Body of pancreas (tissue), 4 donors: ENCODE measurements at places on chromosomes 6 and 20. TPM values are rescaled to one million over a fixed set of nuclear protein-coding genes. Genes with fewer than 3 reads are reported as not detected.

DNA sequence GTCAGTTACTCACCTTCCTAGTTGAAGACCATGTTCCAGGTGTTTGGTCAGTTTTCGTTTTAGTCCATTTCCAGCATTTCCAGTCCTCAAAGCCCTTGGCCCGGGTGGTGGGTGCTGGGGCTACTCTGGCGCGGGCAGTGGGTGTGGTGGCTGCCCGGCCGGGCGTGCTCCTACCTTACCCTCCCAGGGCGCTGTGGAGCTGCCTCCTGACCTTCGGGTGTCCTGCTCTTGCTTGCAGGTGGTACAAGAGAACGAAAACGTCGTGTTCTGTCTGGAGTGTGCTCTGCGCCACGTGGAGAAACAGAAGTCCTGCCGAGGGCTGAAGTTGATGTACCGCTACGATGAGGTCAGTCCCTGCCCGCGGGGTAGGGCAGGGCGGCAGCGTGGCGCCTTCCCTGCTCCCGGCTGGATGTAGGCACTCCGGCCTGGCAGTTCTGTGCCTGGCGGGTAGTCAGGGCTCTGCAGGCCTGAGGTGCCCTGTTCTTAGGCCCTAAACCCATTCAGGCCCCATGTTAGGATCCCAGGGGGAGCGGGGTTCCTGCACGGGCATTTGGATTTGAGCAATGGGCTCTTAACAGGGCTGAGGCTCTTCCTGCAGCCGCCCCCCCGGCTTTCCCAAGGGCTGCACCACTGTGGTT is 145.8 kb downstream of the DTNBP1 start:
- no peak overlapping the region for H3K4me3 ChIP-seq
- H3K4me1 ChIP-seq, result peaks cover 8% of the 10 kb centered on the region
- H3K27ac ChIP-seq, result no peak overlapping the region
- H3K27me3 ChIP-seq, result no peaks in the 10 kb centered on the region
- H3K36me3 ChIP-seq, result no peaks in the 10 kb centered on the region

GRCh38 chr6:1013656-1014430 is 298.1 kb upstream of the FOXQ1 start:
- H3K36me3 ChIP-seq, result no peaks in the 10 kb centered on the region
- H3K27me3 ChIP-seq, result no peaks in the 10 kb centered on the region
- no peak overlapping the region for H3K4me3 ChIP-seq
- no peak for DNase-seq
- H3K4me1 ChIP-seq, result peaks cover 22% of the 10 kb centered on the region

GRCh38 chr6:113690281-113691259 is 166.6 kb upstream of the MARCKS start:
- no peak overlapping the region for H3K4me3 ChIP-seq
- H3K4me1 ChIP-seq, result peaks cover 50% of the 10 kb centered on the region
- peak overlapping the region; percentile 46 for H3K27ac ChIP-seq
- peak; percentile 56 for DNase-seq

- DNase-seq, result peak; percentile 76
- H3K27ac ChIP-seq, result peak overlapping the region; percentile 71
- no peaks in the 10 kb centered on the region for H3K36me3 ChIP-seq
- no peak overlapping the region for H3K4me3 ChIP-seq
- peaks cover 22% of the 10 kb centered on the region for H3K4me1 ChIP-seq
- H3K27me3 ChIP-seq, result no peaks in the 10 kb centered on the region
These were observed 85.9 kb downstream of the SMOC2 start for GRCh38 chr6:168526841-168527281.

DNA sequence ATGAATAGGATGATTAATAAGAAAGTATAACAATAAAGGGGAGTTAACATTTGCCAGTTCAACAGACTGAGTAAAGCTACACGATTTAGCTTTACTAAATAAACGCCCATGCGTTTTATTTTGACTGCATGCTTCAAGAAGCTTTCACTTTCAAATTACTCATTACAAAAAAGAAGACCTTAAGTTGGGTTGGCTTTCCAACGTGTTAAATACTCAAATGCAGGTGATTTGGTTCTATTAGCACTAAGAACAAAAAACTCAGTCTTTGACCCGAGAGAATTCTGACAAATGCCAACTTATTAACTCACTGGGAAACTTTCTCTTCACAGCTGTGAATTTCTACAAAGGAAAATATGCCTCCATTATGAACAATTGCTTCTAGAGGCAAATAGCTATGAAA is 24.8 kb downstream of the RNF146 start:
- no peaks in the 10 kb centered on the region for H3K4me1 ChIP-seq
- H3K27ac ChIP-seq, result no peak overlapping the region
- H3K27me3 ChIP-seq, result no peaks in the 10 kb centered on the region
- peaks cover 12% of the 10 kb centered on the region for H3K36me3 ChIP-seq

DNA sequence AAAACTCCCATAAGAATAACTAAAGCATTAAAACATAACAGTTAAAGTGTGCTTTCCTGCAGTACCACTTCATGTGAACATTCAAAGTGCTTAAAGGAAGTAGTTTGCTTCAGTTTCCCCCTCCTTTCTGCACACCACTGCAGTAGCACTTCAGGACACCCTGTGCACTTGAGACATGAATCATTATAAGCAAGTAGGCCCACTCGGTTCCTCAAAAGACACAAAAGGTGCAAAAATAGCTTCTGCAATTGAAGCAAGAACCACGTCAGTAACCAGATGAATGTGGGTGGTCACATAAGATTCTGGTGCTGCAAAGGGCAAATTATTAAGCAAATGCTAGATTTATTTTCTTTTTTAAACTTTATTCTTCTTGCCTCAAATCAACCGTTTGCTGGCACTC is 160.6 kb downstream of the HIVEP2 start:
- no peak overlapping the region for H3K4me3 ChIP-seq
- no peaks in the 10 kb centered on the region for H3K27me3 ChIP-seq
- no peaks in the 10 kb centered on the region for H3K4me1 ChIP-seq
- H3K36me3 ChIP-seq, result no peaks in the 10 kb centered on the region
- H3K27ac ChIP-seq, result no peak overlapping the region

DNA sequence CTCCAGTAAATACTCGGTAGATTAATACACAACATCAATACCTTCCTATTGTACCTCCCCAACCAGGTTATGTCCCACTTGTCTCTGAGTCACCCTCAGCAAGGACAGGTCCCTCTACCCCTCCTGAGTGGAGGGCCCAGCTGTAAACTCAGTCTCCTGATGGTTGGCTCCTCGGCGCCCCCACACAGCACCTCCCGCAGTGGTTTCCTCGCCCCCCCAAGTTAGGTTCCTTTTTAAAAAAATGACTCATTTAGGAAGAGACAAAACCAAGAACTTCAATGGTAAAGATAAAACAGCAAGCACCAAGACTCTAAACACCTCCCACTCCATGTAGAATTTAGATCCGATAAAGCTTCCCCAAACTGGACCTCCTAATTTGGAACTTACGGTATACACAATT is 83.5 kb downstream of the TRERF1 start:
- no peak for DNase-seq
- H3K4me3 ChIP-seq, result no peak overlapping the region
- H3K36me3 ChIP-seq, result no peaks in the 10 kb centered on the region
- H3K27me3 ChIP-seq, result no peaks in the 10 kb centered on the region

- no peak overlapping the region for H3K4me3 ChIP-seq
- H3K4me1 ChIP-seq, result no peaks in the 10 kb centered on the region
- no peaks in the 10 kb centered on the region for H3K27me3 ChIP-seq
- H3K36me3 ChIP-seq, result no peaks in the 10 kb centered on the region
These were observed 16.1 kb upstream of the SAMHD1 start for GRCh38 chr20:36967636-36968035.

DNA sequence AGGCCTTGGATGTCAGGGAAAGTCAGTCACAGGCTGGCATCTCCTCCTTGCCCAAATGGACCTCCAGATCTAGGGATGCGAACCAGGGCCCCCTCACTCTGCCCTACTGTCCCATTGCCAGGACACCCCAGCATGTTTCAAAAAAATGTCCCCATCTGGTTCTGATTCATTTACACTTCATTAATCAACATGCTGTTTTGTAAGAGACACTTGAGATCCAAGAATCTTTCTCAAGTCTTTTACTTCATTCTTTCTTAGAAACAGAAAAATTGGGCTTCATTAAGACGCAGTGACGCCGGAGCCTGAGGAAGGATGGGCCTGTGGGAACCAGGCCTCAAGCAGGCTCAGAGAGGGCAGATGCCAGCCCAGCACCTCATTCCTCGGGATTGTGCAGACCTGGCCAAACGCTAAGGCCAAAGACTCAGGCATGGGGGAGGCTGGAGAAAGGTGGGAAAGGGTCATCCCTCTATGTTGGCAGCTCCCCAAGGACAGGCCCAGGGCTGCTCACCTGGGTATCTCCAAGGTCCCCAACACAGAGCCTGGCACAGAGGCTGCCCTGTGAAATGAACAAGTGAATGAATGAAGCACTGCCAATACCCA is 3.8 kb downstream of the RSPO4 start:
- no peak overlapping the region for H3K27ac ChIP-seq
- no peaks in the 10 kb centered on the region for H3K4me1 ChIP-seq
- H3K4me3 ChIP-seq, result no peak overlapping the region

GRCh38 chr6:134480593-134480992 is 162.7 kb upstream of the SGK1 start:
- H3K27me3 ChIP-seq, result no peaks in the 10 kb centered on the region
- peak; percentile 93 for DNase-seq
- H3K27ac ChIP-seq, result peak overlapping the region; percentile 78
- no peaks in the 10 kb centered on the region for H3K36me3 ChIP-seq
- H3K4me3 ChIP-seq, result no peak overlapping the region
- H3K4me1 ChIP-seq, result peaks cover 37% of the 10 kb centered on the region

DNA sequence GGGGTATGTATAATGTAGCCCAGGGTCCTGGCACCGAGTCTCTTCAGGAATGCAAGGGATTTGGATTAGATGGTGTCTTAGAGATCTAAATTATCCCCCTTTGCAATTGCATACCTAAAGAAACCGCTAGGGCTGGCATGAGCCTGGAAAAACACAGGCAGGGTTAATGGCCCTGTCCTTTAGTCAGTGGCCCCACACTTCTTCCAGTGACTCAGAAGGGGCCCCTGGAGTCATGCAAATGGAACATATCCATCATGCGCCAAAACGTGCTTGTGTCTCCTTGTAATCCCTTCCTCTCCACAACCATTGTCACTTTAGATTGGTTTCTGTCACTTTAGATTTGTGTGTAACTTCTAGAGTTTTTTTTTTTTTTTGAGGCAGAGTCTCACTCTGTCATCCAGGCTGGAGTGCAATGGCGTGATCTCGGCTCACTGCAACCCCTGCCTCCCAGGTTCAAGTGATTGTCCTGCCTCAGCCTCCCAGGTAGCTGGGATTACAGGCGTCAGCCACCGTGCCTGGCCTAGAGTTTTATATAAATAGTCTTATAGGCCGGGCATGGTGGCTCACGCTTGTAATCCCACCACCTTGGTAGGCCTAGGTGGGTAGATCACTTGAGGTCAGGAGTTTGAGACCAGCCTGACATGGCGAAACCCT is 8.7 kb upstream of the MYBL2 start:
- no peaks in the 10 kb centered on the region for H3K27me3 ChIP-seq
- peak overlapping the region; percentile 84 for H3K27ac ChIP-seq
- H3K4me1 ChIP-seq, result peaks cover 20% of the 10 kb centered on the region
- DNase-seq, result no peak

DNA sequence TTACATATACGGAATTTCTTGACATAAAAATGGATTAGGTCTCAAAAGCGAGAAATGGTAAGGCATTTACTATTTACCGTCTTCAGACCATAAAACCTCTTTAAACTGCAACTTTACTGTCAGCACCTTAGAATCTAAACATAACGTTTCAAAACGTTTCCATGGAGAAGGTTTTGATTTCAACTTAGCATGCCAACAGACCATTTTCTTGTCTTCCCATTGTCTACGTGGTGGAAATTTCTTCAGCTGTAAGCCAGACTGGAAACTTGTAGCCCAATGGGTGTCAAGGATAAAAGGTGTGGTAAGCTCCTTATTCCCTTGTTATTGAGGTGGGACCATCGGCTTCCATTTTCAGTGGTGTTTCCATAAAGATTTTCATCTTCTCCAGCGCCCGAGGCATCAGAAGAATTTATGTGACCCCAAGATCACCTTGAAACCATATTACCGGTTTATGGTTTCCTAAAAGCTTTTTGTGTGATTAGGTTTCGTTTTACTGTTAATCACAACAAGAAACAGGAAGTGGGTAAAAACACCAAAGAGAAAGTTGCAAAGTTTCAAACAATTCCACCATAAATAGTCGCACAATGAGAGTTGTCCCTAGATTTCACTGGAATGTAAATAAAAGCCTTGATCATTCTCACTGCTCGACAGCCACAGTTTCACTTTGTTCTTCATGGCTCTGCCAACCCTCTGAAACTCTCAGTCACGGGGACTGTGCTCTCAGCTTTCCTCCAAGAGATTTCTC is 63.0 kb upstream of the CD2AP start:
- H3K36me3 ChIP-seq, result no peaks in the 10 kb centered on the region
- DNase-seq, result peak; percentile 26
- H3K27ac ChIP-seq, result peak overlapping the region; percentile 51
- peak overlapping the region; percentile 8 for H3K4me3 ChIP-seq
- H3K27me3 ChIP-seq, result no peaks in the 10 kb centered on the region

DNA sequence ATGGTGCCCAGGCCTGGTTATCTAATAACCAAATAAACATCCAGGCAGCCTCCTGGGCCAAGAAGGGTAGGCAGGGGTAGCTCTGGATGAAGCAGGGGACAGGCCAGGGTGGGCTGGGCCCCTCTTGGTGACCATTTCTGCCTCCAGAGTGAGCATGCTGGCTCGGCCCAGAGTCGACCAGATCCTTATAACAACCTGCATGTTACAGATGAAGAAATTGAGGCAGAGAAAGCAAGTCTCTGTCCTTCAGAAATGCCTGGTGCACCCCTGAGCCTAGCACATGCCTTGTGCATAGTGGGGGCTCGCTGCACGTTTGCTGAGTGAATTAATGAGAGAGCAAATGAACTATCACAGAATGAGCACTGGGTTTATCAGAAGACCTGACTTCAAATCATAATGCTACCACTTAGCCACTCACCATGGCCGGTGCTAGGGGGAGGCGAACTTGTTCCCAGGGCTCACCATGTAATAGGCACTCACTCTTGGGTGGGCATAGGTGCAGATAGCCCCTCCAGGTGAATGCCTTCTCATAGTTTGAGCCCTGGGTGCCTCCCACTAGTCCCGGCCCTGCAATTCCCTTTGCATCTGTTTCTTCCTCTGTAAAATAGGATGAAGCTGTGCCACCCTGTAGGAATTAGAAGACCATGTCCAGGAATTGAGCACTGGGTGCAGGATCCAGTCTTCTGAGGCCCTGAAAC is 3.8 kb upstream of the APCDD1L start:
- H3K27ac ChIP-seq, result no peak overlapping the region
- no peak overlapping the region for H3K4me3 ChIP-seq
- H3K36me3 ChIP-seq, result no peaks in the 10 kb centered on the region
- no peaks in the 10 kb centered on the region for H3K27me3 ChIP-seq

GRCh38 chr20:56839786-56840185 is 210.7 kb downstream of the TFAP2C start:
- no peaks in the 10 kb centered on the region for H3K36me3 ChIP-seq
- no peak overlapping the region for H3K27ac ChIP-seq

SAMD5 gene
- total RNA-seq, result 0.26 TPM

TSBP1 gene
- not detected for total RNA-seq

LST1 gene
- 2.9 TPM for total RNA-seq

LY6G6D gene
- total RNA-seq, result not detected

APCDD1L gene
- not detected for total RNA-seq

PAX1 gene
- total RNA-seq, result not detected

PBOV1 gene
- not detected for total RNA-seq

CYB5R4 gene
- total RNA-seq, result 9.6 TPM

RFX6 gene
- 1.6 TPM for total RNA-seq
